ENCODE measurements at places on chromosomes 3 and 15.
A peak's percentile ranks its signal among the peaks of the same experiment; 100 is the strongest.

DNA sequence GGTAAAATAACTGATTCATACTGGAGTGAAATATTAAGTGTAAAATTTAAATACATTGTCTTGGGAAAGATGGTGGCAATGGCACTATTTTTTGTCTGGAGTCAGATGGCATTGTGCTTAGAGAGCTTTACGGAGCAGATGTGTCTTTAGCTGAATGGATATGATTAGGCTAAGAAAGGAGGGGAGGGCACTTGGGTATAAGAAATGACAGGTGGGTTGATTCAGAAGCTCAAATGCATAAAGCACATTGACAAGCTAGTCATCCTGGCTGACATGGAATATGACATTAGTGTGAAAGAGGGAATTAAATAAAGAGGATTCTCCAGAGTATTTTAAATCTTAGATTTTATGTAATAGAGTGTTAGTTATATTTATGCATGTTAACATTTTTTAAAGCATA is 570.1 kb upstream of the CBLB start:
- no peak for DNase-seq

GRCh38 chr3:182327196-182327681 is 466.1 kb upstream of the ATP11B start:
- no peak for DNase-seq

DNA sequence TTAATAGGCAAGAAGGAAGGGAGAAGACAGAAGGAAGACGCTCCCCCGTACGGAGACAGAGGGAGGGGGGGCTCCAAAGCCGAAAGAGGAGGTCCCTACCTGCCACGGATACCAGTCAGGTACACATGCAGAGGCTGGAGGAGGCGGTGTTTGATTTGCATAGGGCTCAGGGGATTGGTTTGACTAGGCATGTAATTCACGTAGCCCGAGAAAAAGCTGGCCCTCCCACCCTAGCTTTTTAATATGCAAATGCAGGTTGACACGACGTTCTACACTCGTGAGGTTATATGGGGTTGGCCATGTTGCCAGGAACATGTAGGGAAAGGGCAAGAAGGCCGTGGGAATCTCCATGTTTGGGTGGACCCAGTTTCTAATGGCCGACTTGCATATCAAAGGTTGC is 29.8 kb downstream of the ZNF592 start:
- no peak for DNase-seq

- DNase-seq: peak; percentile 39
Observed at GRCh38 chr15:49421991-49422390, 1.1 kb upstream of the FGF7 start.

- no peak for DNase-seq
Observed at GRCh38 chr3:79872483-79872882, 104.7 kb upstream of the ROBO1 start.

DNA sequence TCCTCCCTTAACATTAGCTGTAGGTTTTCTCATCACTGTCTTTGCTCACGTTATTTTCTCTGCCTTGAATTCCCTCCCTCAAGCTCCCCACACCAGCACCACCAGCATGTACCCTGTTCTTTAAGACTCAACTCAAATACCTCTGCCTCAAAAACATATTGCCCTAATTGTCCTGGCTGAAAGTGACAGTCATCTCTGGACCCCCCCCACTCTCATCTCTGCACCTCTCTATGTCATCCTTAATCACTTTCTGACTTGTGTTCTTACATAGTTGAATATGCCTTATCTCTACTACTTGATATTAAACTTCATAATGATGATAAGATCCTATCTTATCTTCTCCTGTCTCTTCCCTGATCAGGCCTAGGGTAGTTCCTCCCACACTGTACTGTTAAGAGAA is 345.2 kb upstream of the TPRG1 start:
- DNase-seq: no peak

DNA sequence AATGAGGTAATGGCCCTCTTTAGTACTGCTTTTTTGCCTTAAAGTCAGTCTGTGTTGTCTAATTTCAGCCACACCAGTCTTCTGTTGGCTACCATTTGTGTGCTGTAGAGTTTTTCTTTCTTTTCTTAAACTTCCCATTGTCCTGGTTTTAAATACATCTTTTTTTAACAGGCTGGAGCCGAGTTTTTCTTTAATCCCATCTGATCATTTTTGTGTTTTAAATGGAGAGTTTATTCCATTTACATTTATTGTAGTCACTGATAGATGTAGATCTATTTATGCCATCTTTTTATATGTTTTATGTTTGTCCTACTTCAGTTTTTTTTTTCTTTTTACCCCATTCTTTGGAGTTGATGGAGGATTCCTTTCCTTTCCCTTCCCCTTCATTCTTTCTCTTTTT is 49.5 kb downstream of the SNRK start:
- DNase-seq: no peak

- no peak for DNase-seq
Observed at GRCh38 chr3:126567696-126568438, 9.1 kb upstream of the C3orf22 start.

DNA sequence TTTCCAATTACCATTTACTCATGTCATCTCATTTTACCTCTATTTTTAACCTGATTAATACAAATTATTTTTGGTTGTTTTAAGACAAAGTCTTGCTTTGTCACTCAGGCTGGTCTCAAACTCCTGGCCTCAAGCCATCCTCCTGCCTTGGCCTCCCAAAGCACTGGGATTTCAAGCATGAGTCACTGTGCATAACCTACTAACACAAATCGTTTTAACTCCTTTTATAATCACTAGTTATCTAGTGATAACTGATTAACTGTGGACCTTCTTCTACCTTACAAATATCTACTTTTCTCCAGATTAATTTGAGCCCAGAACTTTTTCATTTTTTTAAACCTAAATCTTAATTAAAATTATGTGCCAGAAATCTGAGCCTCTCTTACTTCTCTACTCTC is 4.6 kb downstream of the ATP13A3 start:
- no peak for DNase-seq

GRCh38 chr3:197427021-197427420 is 128.6 kb upstream of the DLG1 start:
- DNase-seq: no peak

DNA sequence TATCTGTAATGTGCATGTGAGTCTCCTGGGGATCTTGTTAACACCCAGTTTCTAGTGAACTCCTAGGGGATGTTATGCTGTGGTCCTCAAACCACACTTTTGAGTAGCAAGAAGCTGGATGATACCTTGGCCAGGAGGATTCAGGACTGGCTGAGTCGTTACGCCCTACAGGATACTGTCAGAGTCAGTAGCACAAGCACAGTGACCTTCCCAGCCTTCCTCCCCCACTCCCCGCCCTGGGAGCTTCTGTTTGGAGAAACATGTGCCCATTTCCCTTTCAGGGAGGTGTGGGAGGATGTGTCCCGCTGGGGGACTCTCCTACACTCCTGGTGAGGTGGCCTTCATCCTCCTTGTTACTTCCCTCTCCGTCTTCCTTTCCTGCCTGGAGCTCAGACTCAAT is 76.4 kb upstream of the TRPM1 start:
- DNase-seq: no peak

- DNase-seq: peak; percentile 35
Observed at GRCh38 chr15:43440721-43441281, 52.2 kb downstream of the TP53BP1 start.

DNA sequence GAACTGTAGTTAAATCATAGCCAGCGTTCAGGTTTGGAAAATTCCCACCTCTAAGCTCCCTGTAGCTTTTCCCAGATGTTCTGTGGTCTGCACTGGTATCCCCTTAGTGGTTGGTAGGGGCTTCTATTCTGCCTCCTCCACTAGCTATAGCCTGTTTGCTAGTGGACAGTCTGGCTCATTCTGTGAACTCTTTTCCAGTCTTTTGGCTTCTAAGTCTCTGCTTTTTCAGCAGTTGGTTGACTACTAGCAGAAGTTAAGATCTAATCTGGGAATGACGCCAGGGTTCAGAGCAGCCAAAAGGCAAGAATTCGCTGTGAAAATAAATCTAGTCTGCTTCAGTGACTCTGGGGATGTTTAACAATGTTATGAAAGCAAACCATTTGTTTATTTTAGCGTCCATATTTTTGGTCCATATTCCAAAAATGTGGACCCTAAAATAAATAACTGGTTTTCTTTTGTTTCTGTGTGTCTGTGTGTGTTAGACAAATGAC is 73.7 kb upstream of the WDR72 start:
- peak; percentile 19 for DNase-seq

GRCh38 chr3:32459450-32459849 is 43.2 kb downstream of the CMTM6 start:
- no peak for DNase-seq

- peak; percentile 88 for DNase-seq
Observed at GRCh38 chr3:195154793-195155535, 116.0 kb downstream of the XXYLT1 start.

GRCh38 chr3:88343264-88343663 is 193.5 kb downstream of the C3orf38 start:
- no peak for DNase-seq

GRCh38 chr15:69931156-69931555 is 166.6 kb downstream of the TLE3 start:
- DNase-seq: no peak

DNA sequence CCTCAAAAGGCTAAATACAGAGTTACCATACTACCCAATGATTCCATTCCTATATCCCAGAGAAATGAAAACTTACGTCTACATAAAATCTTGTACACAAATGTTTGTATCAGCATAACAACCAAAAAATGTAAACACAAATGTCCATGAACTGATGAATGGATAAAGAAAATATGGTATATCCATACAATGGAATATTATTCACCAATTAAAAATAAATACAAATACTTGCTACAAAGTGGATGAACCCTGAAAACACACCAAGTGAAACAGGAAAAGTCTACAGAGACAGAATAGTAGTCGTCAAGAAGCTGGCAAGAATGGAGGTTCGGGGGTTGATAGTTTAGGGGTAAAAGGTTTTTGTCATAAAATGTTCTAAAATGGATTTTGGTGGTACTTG is 54.0 kb upstream of the ANKRD28 start:
- DNase-seq: no peak

GRCh38 chr3:72996473-72997333 is at the start of gene PPP4R2:
PPP4R2 (plus strand) TSS chr3:72996811; CDS start chr3:72997038, 227 bp downstream.
- DNase-seq: peak; percentile 88

DNA sequence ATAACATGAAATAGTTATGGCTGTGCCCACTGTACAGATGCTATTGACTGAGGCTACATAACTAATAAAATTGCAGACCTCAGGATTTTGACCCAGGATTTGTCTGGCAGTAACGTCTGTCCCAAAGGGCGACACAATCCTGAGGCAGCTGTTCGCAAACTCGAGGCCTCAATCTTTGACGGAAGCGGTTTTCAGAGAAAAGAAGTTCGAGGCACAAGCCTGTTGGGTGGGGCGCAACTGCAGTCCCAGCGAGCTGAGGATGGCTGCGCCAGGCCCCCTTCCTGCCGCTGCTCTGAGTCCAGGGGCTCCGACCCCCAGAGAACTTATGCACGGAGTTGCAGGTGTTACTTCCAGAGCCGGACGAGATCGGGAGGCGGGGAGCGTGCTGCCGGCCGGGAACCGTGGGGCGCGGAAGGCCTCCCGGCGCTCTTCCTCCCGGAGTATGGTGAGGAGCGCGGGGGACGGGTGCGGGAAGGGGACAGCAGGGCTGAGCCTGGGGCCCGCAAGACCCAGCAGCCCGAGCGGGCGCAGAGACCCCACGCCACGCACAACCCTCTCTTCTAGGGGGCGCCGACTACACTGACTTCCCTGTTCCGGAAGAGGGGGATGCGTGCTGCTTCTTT is at the start of gene PARP15:
Gene PARP15, plus strand, starts transcription at position 242 of the 623 bp plus-strand sequence. Its CDS starts 18 bp downstream, at position 260.
- DNase-seq: peak; percentile 4

DNA sequence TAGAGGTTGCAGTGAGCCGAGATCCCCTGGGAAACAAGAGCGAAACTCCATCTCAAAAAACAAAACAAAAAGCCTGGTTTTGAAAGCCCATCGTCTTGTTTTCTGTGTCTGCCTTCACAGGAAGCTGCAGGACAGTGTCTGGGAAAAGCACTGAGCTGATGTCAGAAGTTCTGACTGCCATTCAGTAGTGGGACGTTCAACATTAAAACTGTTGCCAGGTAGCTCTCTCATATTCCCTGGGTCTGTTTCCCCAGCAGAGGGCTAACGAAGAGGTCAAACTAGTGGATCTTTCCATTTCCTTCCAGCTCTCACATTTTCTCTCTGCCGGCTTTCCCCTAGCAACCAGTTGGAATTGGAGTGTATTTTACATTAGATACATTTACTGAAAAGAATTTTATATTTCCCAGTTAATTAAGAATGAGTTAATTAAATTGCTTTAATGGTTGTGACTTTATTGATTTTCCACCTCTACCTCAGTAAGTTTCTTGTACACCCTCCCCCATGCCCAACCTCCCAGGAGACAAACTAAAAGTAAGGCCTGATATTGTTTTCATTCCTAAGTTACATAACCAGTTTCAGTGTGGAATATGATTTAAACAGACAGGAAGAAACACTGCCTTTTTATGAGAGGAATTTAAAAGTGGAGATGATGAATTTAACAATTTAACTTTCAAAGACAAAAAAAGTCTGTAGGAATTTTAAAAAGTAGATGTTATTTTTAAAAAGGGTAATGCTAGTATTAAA is 29.9 kb downstream of the RCN2 start:
- no peak for DNase-seq

GRCh38 chr3:122562923-122563716 is 980 bp downstream of the PARP9 start:
- no peak for DNase-seq

GRCh38 chr15:74240002-74240568 is 4.0 kb downstream of the CCDC33 start:
- peak; percentile 94 for DNase-seq

- DNase-seq: no peak
Observed at GRCh38 chr3:153338487-153338886, 176.5 kb downstream of the RAP2B start.

GRCh38 chr3:90091549-90091948 is 984.1 kb downstream of the EPHA3 start:
- DNase-seq: peak; percentile 7

DNA sequence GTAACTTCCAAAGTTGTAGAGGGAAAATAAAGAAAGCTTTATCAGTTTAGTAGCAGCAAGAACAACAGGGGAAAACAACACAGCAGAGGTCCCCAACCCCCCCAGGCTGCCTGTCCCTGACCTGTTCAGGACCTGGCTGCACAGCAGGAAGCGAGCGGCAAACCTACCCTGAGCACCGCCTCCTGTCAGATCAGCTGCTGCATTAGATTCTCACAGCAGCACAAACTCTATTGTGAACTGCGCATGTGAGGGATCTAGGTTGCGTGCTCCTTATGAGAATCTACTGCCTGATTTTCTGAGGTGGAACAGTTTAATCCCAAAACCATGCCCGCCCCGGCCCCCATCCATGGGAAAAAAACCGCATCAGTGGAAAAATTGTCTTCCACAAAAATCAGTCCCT is 40.3 kb downstream of the USP50 start:
- no peak for DNase-seq

DNA sequence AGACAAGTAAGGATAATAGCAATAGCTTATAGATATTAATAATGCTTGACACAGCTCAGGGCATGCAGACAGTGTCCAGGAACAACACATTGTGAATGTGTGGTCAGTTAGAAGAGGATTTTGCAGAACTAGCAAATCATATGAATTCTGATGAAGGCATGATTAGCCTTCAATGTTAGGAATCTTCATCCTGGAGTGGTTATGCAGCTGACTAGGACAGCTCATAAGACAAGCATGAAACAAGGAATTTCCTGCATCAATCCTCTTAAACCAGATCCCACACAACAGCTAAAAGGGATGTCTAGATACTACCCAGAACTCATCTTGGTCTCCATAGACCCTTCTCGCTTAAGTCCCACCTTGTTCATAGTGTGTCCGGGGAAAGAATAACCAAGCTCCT is 499.0 kb upstream of the ATP11B start:
- no peak for DNase-seq
